Fibroblast of skin of right biceps (primary cell): ENCODE measurements at places on chromosomes 3 and 15.

- DNase-seq, result no peak
These were observed 224.7 kb downstream of the IGSF11 start for GRCh38 chr3:118809696-118810498.

DNA sequence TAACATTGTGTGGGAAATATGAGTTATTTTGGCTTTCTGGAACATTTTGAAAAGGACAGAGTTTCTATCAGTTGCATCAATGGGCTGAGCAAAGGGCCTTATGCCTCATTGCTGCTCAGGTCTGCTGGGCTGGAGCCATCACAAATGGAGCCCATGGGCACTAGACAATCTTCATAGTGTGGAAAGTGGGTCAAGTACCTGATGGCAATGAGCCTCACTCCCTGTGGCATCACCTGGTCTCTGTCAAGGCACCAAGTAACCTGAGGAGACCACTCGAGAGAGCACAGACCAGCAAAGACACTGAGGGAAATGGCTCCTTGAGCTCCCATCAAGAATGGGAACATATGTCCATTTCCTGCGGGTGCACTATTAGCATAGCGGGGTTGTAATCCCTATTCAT lies 96.7 kb upstream of the PPP2R3A start:
- no peak for DNase-seq

DNA sequence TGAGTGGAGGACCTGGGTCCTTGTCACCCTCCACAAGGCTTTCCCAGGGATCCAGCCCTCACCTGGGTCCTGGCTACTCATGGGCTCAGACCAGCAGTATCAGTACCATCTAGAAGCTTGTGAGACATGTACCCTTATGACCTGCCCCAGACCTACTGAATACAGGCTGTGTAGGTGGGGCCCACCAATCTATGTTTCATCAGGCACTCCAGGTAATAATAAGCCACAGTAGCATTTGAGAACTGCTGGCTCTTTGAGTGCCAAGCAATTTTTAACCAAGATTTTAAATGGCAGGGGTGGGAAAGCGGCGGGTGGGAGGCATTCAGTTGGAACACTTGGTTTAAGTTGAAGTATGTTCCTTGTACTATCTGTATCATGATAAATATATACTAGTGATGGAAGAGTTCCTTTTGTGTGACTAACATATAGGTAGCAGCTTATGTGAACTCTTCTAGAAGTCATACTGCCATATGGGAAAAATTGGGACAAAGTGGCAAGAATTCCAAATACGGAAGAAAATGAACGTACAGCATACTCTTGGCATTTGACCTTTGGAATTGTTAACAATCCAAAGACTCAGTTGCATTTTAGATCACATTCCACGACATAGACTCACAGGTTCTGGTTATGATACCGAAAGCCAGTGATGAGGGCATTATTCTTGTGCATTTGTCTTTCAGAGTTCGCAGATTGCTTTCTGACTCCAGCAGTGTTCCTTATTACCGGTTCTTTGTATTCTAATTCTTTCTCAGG lies 190.4 kb downstream of the GHSR start:
- DNase-seq, result peak; percentile 87

GRCh38 chr15:95594496-95594895 lies 736.0 kb upstream of the NR2F2 start:
- no peak for DNase-seq

GRCh38 chr15:41512940-41513505 lies 604 bp downstream of the LTK start:
- DNase-seq, result no peak

DNA sequence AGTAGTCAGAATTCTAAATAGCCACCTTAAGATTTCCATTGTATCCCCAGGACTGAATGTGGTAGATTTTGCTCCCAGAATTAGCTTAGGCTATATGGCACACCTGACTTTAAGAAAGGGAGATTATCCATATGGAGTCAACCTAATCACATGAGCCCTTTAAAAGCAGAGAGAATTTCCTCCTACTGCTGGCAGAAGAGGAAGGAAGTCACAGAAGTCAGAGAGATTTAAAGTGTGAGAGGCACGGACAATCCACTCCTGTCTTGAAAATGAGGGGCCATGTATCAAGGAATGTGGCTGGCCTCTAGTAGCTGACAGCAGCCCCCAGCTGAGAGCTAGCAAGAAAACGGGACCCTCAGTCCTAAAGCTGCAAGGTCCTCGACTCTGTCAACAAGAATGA lies 26.8 kb downstream of the LRRC31 start:
- DNase-seq, result no peak

- DNase-seq, result no peak
These were observed 322.7 kb downstream of the FOXP1 start for GRCh38 chr3:71260782-71261181.

DNA sequence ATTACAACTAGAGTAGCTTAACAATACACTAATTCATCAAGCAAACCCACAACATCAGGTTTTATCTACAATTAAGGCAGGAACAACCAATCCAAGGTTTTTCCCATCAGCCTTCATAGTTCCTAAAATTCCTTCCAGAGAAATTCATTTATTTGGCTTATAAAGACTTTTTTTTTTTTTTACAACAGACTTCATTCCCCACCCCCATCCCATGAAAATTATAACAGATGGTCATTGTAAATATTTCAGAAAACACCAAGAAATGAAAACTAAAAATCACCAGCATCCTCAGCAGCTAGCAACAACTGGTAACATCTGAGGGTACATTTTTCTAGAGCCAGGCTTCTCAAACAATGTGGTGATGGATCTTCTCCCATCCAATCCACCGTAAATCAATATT lies 11.0 kb downstream of the SH3BP5 start:
- no peak for DNase-seq

DNA sequence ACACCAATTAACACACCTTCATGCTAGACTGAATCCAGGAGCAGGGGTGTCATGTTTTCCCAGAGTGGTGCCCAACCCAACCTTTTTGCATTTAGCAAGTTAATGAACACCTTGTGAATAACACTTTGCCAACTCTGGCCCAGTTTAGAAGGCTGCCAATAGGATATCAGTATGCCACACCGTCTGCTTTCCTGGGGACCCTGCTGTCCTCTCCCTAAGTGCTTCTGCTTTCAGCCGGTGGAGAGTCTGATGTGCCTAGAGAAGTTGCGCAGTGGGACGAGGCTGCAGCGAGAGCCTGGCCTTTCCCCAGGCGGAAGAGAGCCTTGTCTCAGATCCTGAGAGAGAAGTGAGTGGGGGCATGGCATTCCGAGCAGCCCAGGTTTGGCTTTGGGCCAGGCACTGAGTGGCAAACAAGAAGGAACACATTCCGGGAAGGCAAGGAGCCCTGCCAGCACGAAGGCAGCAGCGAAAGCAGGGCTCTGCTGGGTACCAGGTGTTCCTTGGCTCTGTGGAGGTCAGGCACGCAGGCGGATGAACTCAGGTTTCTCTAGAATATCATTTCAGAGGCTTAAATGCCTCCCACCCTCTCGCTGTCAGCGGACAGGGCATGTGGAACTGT lies 36.9 kb downstream of the SENP8 start:
- peak; percentile 48 for DNase-seq

DNA sequence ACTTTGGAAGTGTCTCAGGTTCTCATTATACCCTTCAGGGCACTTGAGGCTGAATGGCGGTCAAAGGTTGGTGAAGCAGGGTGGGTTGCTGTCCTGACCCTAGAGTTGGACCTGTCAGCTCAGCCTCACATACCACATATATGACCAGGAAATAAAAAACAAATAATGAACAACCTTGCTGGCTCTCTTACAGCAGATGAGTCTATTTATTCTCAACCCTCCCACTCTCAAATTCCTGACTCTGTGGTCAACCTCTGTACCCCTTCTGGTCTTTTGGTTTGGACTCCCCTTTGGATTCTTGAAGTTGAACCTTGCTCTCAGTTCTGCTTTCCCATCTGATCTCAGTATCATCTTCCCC lies 16.9 kb downstream of the PPP2R3A start:
- DNase-seq, result peak; percentile 21

DNA sequence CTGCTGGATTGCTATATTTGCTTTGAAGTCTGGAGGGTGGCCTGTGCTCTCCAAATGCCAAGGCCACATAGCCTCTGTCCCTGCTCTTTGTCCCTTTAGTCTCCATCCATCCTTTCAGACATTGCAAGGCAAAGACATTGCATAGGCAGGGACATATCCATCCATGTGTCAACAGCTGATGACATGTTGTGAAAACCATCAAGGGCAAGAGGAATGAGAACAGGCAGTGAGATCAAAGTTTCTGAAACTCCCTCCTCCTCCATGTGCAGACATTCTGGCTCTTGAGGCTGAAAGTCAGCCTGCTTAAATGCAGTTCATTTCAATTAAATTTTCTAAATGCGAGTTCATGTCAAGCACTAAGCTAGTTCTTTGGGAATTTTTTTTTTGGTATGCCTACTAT lies 135.2 kb upstream of the CTNNB1 start:
- no peak for DNase-seq

DNA sequence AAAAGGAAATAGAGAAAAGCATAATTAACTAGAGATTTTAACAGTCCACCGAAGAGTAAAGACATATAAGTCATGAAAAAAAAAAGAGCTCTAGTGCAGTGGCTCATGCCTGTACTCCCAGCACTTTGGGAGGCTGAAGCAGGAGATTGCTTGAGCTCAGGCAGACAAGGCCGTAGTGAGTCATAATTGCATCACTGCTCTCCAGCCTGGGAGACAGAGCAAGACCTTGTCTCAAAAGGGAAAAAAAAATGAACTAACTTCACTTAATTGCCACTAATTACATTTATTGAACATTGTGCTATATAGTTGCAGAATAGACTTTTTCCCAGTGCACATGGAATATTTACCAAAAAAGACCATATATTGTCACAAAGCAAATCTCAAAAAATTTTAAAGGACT lies 221.8 kb downstream of the CBLB start:
- peak; percentile 93 for DNase-seq

DNA sequence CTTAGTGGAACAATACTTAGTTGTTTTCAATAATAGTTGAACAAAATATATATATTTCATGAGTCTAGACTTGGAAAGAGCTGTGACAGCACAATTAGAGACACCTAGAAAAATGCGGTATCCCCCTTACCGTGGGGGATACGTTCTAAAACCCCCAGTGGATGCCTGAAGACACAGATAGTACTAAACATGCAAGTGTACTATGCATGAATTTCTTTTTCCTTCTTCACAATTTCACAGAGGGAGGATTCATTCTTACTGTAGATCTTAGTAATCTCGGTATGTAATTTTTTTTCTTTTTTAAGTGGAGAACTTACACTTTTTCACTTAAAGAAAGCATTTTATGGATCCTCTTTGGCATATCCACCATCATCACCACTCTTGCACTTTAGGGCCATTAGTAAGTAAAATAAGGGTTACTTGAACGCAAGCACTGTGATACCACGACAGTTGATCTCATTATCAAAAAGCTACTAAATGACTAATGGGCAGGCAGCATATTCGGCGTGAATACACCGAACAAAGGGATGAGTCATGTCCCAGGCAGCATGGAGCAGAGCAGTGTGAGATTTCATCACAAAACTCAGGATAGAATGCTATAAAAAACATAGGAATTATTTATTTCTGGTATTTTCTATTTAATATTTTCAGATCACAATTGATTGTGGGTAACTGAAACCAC lies 72.3 kb upstream of the ZNF280D start:
- peak; percentile 91 for DNase-seq

- DNase-seq, result no peak
These were observed 403.9 kb upstream of the LMCD1 start for GRCh38 chr3:8097690-8098089.

- peak; percentile 42 for DNase-seq
These were observed 23.2 kb upstream of the VPS8 start for GRCh38 chr3:184788751-184789150.

DNA sequence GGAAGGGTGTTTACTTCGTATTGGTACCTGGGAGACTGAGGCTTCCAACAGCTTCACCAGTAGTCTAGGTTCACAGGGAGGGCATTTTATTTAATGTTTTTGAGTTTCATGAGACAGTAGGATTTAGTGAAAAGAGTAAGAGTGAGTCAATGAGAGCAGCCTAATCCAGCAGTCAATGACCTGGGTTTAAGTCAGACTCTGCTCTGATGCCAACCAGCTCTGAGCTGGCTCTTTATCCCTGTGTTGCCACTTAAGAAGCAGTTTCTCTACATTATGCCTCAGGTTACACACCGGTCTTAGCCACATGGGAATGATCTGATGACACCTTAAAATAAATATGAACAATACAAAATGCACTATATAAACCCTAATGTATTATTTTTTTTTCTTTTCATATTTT lies 59.4 kb upstream of the KCNMB2 start:
- no peak for DNase-seq

DNA sequence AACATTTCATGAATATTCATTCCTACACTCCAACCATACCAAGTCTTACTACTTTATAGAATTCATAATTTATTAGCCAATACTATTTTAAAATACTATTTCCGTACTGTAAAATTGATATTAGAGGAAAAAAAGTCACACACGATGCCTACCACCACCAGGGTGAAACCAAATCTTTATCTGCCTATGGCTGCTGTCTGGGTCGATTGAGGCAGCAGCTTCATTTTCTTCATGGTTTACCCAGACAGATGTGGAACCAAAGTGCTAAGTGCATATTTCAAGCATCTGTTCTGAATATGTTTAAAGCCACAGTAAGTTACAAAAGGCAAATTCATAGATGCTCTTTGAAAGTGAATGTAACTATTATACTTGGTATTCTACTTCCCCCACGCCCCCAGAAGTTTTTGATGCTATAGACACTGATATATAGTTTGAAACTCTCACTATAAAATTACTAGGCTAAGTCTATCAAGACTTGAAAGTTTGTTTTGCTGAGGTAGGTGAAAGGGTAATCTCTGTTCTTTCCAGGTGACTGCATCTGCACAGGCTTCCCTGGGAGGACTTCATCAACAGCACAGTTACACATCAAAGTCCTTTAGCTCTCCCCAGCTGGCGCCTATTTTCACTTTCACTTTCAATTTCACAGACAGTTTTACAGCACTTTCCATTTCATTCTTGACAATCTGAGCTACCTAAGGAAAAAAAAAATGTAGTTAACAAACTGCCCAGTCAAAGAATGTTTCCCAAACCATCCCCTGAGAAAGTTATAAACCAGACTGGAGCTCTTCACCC lies 113.9 kb downstream of the POLQ start:
- DNase-seq, result peak; percentile 34

- no peak for DNase-seq
These were observed 93.4 kb downstream of the PEX5L start for GRCh38 chr3:179943117-179943880.

- no peak for DNase-seq
These were observed 148.4 kb upstream of the ATP11B start for GRCh38 chr3:182644790-182645433.

DNA sequence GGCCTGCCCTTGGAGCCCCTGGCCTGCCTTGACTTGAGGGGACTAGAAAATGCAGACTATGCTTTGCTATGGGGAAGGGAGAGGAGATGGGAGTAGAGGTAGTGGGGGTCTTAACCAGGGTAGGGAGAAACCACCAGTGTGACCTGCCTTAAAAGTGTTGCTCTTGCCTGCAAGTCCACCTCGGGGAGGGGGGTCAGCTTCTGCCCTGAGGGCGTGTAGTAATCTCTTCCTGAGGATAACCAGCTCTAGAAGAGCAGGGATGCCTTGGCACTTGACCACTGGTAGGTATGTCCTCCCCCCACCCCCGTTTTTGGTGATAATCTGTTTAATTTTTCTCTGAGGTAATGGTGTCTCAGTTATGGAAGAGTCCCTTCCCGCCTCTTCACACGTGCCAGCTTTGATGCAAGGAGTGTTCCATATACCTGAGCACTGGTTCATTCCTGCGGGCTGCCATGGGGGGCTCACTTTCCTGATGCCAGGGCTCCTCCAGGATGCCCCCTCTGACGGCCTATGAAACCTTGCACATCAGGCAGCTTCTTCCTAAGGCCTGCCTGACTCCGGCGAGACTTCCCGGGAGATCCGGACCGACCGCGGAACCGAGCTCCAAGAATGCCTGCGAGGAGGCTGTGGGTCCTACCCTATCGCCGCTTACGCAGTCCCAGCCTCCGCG lies 780 bp upstream of the P4HTM start:
- DNase-seq, result no peak

GRCh38 chr3:182384221-182384620 lies 409.1 kb upstream of the ATP11B start:
- peak; percentile 2 for DNase-seq
